ENCODE measurements at places on chromosomes 7 and 10. TPM values are rescaled to one million over a fixed set of nuclear protein-coding genes. Genes with fewer than 3 reads are reported as not detected.

Gene EPO
- total RNA-seq: not detected

Gene STOX1
- total RNA-seq: 0.23 TPM

Gene TCAF2
- total RNA-seq: 3.3 TPM

Gene AGBL3
- total RNA-seq: 1.1 TPM

Gene ZMYND11
- total RNA-seq: 34.5 TPM

Gene CYP3A7
- 0.32 TPM for total RNA-seq

Gene OPN4
- total RNA-seq: not detected

Gene CTAGE8
- not detected for total RNA-seq

Gene ASB10
- total RNA-seq: not detected

Gene ZCWPW1
- total RNA-seq: 1.1 TPM

Gene GIMAP2
- total RNA-seq: 3.4 TPM

Gene MUC3A
- not detected for total RNA-seq

Gene ZNF33A
- 15.9 TPM for total RNA-seq
